AG04450 (cell line): ENCODE measurements at places on chromosomes 16 and 17.

DNA sequence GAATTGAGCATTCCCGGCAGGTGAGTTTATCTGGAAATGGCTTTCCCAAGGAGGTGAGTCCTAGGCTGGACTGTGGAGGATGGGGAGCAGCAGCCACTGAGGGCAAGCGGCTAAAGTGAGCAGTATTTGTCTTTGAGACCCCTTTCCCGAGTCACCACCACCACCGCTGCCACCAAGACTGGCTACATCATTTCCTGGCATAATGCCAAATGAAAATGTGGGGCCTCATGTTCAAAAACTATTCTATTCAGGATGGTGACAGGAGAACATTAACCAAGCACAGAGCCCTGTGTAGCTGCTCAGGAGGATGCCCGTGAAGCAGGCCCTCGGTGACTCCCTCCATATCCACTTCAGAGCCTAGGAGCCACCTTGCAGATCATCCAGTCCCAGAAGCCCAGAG, 46.0 kb downstream of the NOG start:
- DNase-seq: no peak

GRCh38 chr16:386641-387156, 4.9 kb upstream of the PGAP6 start:
- no peak for DNase-seq

GRCh38 chr17:76268015-76268749, 3.0 kb downstream of the UBALD2 start:
- DNase-seq: no peak

DNA sequence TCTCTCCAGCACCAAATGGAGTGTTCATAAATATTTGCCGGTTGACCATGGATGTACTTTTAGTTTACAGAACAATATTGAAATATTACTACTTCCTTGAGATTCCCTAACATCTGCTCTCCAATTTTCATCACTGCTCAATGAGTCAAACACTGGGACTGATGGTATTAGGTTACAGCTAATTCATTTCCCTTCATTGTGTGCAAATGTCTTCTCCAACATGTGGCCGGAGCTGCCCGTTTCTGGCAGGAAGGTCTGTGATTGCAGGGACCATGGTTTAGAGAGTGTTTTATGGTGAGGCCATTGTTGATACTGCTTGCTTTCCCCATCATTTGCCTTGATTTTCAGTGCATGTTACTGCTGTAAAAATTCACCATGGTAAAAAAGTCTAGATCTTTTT, 209.3 kb downstream of the HS3ST3B1 start:
- DNase-seq: no peak

- no peak for DNase-seq
Measured at GRCh38 chr17:49861150-49861884, 13.4 kb upstream of the TAC4 start.

DNA sequence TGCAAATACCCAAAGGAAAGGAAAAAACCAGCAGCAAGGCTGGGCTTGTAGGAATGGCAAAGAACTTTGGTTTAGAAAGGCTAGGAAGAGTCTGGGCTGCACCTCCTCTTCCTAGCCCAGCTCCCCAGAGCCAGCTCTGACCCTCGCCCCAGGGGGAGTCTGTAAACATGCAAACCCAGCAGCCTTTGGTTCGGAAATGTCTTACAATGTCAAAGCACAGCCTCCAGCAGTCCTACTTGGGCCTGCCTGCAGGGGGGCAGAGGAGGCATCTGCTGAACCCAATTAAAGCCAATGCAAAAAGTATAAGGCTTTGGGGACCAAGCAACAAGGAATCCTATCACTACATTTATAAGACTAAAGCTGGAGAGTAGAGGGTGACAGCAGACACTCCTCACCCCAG, 5.0 kb upstream of the FTSJ3 start:
- DNase-seq: no peak

DNA sequence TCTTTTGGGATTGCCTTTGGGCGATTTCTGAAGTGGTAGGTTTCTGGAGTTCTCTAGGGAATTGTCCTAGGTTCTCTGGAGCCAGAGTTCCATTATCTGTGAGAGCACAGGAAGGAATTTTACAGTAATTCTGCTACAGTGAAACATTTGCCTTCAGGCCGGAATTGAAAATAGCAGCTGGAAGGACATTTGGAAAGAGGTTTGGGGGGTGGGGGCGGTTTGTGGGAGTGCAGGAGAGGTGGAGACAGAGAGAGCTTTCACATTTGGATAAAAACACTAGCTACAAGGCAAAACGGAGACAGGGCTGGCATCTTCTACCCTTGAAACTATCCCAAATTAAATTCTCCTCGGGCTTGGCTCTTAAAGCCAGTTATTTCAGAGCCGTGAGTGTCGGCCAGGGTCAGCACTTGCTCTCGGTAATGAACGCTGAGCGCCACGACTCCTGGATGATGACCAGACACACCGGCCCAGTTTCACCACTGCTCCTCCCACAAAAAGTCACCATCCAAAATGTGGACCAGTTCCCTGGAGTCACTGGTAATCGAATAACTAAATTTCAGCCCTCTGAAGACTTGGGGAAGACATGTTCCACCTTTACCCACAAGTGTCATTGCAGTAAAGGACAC, 67.7 kb upstream of the TANC2 start:
- no peak for DNase-seq

GRCh38 chr16:83648347-83648746, 159.4 kb upstream of the HSBP1 start:
- DNase-seq: no peak

GRCh38 chr17:68794636-68795434, 160.4 kb downstream of the ABCA8 start:
- peak; percentile 26 for DNase-seq

GRCh38 chr16:72878301-72879269, 169.3 kb downstream of the ZFHX3 start:
- no peak for DNase-seq

DNA sequence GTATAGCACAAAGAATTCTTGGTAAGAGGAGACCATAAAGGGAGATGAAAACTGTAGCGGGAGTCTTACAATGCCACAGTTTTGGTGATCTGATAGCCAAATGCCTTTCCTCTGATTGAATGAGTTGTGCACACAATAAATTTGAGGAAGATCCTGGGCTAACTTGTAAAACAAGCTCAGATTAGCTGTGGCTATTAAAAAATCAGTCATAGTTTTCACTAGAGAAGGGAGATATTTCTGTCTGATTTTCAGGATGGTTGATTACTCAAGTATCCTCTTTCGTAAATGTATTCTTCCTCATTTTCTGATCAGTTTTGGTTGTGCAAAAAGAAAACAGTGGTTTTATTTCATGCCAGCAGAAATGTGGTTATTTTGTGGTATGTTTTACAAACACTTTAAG, 9.1 kb upstream of the METTL9 start:
- DNase-seq: no peak

DNA sequence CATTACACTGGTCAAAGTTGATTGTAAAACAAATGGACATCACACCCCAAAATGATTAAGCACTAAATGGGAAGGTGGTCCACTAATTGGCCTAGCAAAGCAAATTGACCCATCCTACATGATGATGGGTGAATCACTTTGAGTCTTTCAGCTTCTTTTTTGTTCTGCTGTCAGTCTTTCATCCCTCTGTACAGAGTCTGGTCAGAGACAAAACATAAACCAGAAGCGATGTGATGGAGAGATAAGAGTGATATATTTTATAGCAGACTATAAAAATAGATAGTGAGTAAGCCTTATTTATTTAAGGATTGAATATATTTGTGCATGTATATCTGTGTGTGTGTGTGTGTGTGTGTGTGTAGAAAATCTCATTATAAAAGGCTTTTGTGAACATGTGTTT, 618.4 kb upstream of the SOX9 start:
- no peak for DNase-seq

DNA sequence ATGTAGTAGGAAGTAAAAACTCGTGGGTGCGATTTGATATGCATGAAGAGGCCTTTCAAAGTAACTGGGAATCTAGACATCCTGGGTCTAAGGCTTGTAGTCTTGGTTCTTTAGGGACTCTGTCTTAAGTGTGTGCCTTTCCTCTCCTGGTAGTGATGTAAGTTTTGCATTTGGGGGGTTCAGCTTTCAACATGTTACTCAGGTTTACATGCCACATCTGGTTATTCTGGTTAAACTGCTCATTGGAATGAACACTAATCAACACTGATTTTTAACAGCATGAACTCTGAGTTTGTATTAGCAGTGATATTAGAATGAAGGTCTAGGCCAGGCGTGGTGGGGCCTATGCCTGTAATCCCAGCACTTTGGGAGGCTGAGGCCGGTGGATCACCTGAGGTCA, 15.1 kb downstream of the PGS1 start:
- DNase-seq: no peak

GRCh38 chr16:30369091-30369937, 980 bp downstream of the TBC1D10B start:
- no peak for DNase-seq

DNA sequence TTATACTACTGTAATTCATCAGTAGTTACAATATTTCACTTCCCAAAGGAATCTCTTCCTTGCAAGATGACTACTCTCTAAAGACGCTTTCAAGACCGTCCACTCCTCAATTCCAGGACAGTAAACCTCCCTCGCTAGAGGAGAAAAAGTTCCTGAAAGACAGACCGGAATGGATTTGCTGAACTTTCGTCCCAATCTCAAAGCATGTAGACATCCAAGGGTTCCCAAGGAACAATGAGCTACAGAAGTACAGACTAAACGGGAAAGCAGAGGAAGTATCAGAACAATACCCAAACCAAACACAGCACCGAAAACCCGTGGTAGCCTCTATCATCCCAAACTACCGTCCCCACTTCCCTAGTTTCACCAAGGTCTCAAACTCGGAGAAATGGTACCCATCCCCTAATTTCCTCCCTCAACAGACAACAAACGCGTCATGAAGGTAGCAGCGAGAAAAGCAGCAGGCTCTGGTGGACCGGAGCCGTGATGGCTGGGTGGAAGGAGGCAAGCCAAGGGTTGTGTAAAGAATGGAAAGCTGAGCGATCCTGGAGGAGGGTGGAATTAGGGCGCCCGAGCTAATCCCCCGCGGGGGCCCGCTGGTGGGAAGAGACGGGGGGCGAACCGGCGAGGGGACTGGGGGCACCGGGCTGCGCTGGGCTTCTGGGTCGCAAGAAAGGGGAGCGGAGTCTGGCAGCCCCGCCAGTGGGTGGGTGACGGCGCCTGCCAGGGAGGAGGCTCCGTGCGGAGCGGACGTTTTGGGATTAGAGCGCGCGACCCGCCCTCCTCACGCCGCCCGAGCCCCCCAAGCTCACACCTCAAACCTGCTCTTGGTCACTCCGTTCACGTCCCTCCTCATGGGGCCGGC, 647 bp downstream of the FBXL20 start:
- DNase-seq: no peak

DNA sequence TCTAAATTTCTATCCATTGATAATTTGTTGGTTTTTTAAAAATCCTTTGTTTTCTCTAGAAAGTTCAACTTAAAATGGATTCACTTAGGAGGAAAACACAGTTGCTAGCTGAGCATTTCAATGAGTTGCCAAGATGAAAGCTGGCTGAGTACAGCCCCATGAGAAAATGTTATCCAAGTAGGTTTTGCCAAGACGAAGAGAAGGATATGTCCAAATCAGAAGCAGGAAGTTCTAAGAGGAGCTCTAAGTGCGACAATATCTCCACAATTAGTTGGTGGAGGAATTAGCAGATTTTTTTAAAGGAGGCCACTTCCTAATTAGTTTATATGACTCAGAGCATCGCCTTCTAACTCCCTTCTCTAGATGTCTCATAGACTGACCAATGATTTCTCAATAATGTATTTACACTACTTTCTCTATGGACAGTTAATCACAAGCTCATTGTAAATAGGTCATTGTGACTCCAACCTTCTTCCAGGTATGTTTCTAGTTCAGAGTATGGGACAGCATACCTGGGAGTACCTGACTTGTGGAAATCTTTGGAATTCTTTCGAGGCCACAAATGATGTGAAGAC, 873.3 kb upstream of the SOX9 start:
- DNase-seq: no peak

DNA sequence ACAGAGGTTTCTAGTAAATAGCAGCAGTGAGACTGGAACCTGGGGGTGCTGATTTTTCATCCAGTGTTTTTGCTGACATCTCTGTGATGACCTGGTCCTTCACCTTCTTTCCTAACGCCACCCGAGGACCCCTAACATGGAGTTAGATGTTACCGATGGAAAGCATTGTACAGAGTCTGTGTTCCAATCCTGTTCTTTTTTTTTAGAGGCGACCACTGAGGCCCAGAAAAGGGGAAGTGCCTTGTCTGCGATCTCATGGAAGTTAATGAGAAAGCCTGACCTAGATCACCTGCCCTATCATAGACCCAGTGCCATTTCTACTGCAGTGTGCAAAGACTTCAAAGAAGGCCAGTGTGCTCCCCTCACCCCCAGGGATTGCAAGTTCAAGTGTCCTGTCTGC, 362.5 kb downstream of the CA10 start:
- DNase-seq: no peak

GRCh38 chr17:78998311-78999055, 11.1 kb downstream of the CANT1 start:
- no peak for DNase-seq

DNA sequence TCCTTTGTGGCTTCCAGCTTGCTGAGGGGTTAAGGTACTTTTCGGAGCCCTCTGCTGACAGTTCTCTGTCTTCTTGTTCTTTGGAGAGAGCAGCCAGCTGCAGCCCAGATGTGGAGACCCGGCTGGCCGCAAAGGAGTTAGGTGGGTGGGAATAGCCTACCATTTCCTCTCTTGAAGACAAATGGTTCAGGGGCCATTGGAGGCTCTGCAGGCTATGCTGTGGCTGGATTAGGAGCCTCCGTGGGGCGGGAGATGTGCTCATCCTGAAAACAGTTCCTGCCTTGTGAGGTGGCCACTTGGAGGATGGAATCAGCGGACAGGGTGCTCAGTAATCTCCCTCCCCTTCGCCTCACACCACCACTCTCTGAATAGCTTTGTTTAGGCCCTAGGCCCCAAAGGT, 30.3 kb downstream of the MEOX1 start:
- DNase-seq: no peak
